ENCODE measurements at places on chromosomes 12 and 14. TPM values are rescaled to one million over a fixed set of nuclear protein-coding genes. Genes with fewer than 3 reads are reported as not detected.

Gene REM2
- total RNA-seq, result under 0.01 TPM

Gene UNC79
- total RNA-seq, result under 0.01 TPM

Gene ACOT6
- total RNA-seq, result not detected

Gene OR10A7
- total RNA-seq, result not detected

Gene MUCL1
- total RNA-seq, result not detected

Gene SDSL
- total RNA-seq, result 0.52 TPM

Gene KRT82
- not detected for total RNA-seq
